ENCODE measurements at places on chromosomes 12 and 14. TPM values are rescaled to one million over a fixed set of nuclear protein-coding genes. Genes with fewer than 3 reads are reported as not detected.
A peak's percentile ranks its signal among the peaks of the same experiment; 100 is the strongest.

DNA sequence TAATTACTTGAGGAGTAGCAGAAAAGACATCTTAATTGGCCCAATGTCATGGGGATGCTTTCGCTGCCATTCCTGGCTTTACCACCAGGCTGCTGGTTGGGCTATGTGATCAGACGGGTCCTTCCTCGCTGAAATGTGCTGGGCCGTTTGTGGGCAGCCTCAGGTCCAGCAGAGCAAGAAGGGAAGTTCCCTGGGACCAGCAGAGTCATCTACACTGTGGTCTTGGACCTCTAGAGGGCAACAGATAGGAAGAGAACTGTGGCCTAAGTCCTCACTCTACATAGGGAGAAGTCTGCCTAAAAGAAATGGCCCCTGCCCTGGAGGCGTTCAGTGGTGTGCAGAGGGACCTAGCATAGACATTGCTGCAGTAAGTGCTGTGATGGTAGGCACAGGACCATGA, 10.9 kb downstream of the EVL start:
- no peak overlapping the region for H3K4me3 ChIP-seq
- H3K27me3 ChIP-seq: no peaks in the 10 kb centered on the region
- H3K4me1 ChIP-seq: peaks cover 5% of the 10 kb centered on the region
- DNase-seq: no peak
- H3K36me3 ChIP-seq: no peaks in the 10 kb centered on the region
- no peak overlapping the region for H3K27ac ChIP-seq

DNA sequence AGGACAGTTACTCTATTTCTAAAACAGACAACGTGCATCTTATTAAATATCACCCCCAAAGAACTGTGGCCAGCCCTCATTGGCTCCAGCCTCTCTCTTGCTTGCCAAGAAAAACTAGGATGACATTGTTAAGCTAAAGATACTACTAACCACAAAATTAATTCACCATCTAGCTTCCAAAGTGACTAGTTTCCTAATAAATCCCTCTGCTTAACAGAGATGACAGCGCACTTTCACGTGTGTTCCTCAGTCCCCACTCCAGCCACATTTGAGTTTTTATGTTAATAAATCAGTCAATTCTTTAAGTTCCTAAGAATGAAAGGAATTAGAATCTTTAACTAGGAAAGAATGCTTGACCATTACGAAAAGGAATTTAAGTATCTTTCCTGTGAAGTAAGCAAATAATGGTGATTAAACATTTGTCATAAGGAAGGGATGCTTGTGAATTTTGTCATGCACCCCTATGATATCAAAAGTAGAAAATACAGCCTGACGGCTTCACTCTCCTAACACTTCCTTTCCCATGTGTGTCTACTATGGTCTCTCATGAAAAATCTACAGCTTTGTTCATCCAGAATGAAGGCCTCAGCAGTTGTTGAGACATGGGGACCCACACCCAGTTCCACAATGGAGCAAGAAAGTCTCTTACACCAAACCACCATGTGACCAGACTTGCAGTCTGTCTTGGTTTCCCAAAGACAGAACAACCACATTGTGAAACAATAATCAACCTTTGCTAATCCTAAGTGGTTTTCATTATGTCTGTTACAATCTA, 8.1 kb downstream of the CORO1C start:
- H3K4me3 ChIP-seq: no peak overlapping the region
- peak overlapping the region; percentile 100 for H3K27ac ChIP-seq
- peak; percentile 82 for DNase-seq
- peaks cover 90% of the 10 kb centered on the region for H3K4me1 ChIP-seq

- H3K4me3 ChIP-seq: no peak overlapping the region
- no peak for DNase-seq
- H3K4me1 ChIP-seq: no peaks in the 10 kb centered on the region
These were observed 165.7 kb downstream of the FBXL14 start for GRCh38 chr12:1428671-1429070.

DNA sequence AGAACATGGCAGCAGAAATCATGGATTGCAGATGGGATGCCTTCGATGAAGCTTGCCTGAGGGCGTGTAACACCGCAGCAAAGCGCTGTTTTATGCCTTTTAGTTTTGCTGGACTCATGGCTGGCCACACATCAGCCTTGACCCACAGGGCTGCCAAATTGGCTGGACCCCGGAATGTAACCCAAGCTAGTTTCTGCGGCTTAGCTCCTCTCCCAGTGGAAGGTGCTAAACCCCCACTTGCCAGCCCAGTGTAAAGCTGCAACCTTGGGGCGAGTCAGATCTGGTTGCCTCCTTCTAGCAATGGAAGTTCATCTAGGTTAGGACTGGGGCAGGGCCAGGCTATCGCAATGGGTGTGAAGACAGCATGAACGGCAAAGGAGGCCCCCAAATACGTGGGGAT, 38.3 kb downstream of the MEG3 start:
- H3K27me3 ChIP-seq: no peaks in the 10 kb centered on the region
- H3K36me3 ChIP-seq: no peaks in the 10 kb centered on the region
- H3K27ac ChIP-seq: no peak overlapping the region
- DNase-seq: peak; percentile 18
- H3K4me1 ChIP-seq: no peaks in the 10 kb centered on the region

Gene CLEC2D
- 6.4 TPM for total RNA-seq

Gene TSPAN19
- not detected for total RNA-seq

DNA sequence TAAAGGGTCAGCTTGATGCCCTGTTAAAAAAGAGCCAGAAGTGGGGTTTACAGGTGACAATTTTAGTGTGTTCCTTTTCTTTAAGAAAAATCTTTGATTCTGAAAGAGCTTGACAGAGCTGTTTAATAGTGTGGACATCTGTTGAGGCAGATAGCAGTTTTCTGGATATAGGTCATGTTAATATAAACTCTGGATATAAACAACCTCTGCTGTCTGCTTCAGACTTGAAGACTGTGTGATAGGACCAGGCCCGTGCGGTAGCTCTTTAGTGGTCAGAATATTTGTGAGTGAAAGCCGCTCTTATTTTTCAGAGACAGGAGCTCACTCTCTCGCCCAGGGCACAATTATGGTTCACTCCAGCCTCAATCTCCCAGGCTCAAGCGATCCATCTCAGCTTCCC, 439.9 kb upstream of the RGS6 start:
- H3K4me1 ChIP-seq: peaks cover 31% of the 10 kb centered on the region
- H3K27ac ChIP-seq: peak overlapping the region; percentile 64
- H3K27me3 ChIP-seq: no peaks in the 10 kb centered on the region

Measured in sigmoid colon (tissue), 7 donors.